ENCODE measurements at places on chromosomes 3 and 15.

- DNase-seq, result peak; percentile 47
Observed at GRCh38 chr3:69080233-69080920, at the start of gene UBA3. Gene UBA3 (minus strand): TSS chr3:69080365. CDS start chr3:69080353, 12 bp downstream.

- DNase-seq, result peak; percentile 35
Observed at GRCh38 chr3:197730200-197730599, 6.5 kb downstream of the RUBCN start.

- DNase-seq, result no peak
Observed at GRCh38 chr3:40054568-40055222, 245.3 kb downstream of the MYRIP start.

GRCh38 chr3:59540241-59540640, 490.4 kb upstream of the CFAP20DC start:
- DNase-seq, result no peak

- no peak for DNase-seq
Observed at GRCh38 chr15:35973029-35973428, 427.1 kb upstream of the DPH6 start.

DNA sequence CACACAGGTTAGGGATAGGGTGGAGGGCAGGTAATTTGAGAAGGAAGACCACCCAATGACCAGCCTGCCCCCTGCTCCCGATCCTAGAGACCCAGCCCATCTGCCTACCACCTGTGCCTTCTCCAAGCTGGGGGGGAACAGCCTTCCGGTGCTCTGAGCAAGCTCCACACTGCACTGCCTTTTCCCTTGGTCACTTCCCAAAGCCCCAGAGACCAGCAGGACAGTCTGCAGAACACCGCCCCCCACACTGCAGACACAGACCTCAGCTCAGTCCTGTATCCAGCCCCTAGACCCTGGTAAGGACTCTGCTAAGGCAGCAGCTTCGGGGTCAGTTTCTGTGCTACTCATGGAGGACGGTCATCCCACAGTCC, 156.9 kb downstream of the MEGF11 start:
- DNase-seq, result no peak

DNA sequence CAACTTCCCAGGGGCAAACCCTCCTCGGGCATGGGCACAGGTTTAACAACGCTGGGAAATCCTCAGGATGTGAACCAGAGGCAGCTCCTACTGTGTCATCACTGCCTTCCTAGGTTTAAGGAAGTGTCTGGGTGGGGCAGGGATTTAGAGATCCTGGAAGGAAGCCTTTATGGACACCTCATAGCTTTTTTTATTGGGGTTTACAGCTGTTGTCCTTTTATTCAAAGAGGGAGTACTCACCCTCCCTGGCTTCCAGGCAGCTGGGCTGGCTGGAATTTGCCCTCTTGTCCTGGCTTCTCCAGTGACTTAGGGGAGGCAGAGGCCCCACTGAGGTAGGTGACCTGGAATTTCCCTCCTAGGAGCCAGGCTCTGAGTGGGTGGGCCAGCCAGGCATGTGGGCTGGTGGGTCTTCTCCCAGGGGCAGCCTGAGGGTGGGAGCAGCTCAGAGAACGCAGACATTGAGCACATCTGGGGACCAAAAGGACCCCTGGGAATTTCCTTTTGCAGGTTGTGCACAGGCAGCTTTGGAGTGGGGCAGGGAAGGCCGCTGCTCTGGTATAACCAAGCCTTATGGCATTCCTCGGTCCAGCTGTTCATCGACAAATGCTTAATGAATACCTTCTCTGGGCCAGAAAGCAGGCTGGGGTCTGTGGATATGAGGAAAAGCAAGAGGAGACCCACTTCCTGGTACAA, 13.5 kb upstream of the FAM3D start:
- no peak for DNase-seq

- DNase-seq, result no peak
Observed at GRCh38 chr3:49244581-49245205, 32.3 kb downstream of the C3orf62 start.

DNA sequence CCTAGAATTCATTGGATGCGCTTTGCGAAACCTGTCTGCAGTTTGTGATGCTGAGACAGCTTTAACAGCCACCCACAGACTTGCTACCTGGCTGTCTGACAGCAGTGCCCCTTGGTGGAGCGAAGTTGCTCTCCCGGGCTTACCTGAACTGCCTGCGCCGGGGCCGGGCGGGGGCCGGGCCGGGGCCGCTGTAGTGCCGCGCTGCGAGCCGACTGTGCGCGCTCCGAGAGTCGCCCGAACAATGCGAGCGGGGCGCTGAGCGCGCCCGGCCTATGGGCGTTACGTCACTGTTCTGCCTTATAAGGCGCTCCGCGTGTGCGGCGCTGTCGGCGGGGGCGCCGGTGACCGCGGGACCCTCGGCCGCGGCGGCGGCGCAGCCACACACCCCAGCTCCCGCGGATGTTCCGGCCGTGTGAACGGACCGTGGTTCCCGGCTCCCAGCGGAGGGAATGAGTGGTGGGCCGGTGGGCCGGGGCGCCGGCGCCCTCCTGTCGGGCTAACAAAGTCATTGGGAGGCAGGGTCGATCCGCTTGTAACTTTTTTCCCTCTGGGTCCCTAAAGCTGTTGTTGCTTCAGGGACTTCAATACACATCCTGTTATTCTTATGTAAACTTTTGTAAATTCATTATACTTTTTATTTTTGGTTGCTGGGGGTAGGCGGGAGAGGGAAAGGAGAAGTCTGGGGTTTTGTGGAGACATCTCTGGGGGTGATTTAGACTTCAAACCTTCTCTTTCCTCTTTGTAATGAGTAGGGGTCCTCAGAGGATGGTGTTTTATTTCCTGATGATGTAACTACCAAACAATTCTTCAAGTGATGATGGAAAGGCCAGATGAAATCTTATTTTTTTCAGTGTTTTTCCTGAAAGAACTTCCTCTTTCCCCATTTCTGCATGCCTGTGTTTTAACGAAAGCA, 58.5 kb downstream of the CMSS1 start:
- DNase-seq, result no peak

GRCh38 chr3:46565077-46565476, 1.0 kb downstream of the LRRC2 start:
- no peak for DNase-seq

DNA sequence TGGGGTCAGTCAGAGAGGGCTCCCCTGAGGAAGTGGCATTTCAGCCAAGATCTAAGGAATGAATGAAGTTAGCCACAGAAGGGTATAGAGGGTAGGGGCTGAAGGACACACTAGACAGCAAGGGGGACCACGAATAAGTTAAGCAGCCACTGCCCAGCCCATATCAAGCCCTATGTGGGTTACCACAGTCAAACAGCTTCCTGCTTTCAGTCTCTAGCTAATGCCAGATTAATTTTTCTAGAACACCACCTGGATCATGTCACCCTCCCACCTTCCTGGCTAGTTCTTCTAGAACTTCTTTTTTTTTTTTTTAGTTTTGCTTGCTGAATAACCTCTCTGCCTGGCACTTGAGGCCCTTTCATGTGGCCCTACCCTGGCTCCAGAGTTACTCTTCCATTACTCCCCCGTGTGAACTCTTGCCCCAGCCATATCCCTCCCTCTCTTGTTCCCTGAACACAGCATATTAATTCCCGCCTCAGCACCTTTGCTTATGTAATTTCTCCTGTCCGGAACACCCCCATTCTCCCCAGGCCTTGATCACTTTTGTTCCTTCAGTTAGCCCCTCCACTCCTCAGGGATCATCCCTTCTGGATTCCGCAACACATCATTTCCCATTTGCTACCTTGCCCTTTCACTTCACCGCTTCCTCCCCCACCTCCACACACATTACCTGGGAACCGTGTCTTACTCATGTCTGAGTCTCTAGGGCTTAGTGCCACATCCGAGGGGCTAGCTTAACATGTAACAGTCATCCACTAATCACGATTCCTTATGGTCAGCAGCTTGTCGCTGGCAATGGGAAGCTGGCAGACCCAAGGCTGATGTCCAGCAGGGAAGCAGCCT, 20.6 kb upstream of the BNC1 start:
- DNase-seq, result no peak

- no peak for DNase-seq
Observed at GRCh38 chr3:4808637-4809036, 170.6 kb upstream of the BHLHE40 start.

DNA sequence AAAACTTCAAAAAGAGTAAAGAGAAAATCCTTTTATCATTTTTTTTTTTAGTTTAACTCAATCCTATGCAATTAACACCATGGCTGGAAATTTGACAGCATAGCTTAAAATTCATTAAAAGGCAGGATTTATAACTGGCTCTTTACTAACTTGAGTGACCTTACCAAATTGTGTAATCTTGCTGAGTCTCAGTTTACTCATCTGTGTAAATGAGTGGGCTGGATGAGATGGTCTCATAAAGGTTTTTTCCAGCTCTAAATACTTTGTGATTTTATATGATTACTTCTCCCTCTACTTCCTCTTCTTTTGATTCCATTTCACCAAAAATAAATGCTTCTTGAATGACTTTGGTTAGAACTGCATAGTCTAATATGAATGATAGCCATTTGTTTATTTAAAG, 234.9 kb upstream of the SATB1 start:
- DNase-seq, result no peak
